ENCODE measurements at places on chromosomes 7 and 10.
A peak's percentile ranks its signal among the peaks of the same experiment; 100 is the strongest.

- peak; percentile 79 for DNase-seq
Measured at GRCh38 chr10:76082956-76083355, 651.5 kb downstream of the LRMDA start.

DNA sequence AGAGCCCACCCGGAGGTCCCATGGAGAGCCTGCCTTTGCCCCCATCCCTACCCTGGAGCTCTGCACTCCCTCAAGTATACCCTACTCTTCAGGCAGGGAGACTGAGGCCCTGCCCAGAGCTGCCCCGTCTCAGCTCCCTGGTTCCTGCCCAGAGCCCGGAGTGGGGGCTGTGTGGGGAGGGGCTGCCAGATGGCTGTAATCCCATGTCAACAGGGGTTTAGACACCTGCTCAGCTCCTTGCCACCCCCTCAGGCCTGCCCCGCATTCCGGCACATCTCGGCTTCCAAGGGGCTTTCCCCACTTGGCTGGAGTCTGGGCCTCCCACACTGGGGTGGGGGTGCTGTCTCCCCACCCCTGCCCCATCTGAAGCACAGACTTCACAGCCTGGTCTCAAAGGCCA lies 20.9 kb upstream of the LFNG start:
- DNase-seq: no peak

- no peak for DNase-seq
Measured at GRCh38 chr7:38385682-38386081, 112.2 kb upstream of the TARP start.

DNA sequence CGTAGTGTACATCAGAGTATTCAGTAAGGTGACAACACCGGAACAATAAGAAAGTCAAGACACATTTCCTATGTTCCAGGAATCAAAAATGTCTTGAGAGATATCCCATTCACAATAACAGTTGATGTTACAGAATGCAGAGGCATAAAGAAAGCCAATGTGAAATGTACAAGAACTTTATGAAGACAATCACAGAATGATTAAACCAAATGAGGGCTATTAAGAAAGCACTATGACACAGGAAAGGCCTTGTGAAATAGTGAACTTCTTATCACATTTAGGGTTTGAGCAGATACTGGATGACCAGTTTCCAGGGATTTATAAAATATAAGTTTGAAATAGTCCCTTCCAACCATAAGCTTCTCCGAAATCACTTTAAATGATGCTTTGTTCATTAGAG lies 52.7 kb downstream of the VWDE start:
- no peak for DNase-seq

DNA sequence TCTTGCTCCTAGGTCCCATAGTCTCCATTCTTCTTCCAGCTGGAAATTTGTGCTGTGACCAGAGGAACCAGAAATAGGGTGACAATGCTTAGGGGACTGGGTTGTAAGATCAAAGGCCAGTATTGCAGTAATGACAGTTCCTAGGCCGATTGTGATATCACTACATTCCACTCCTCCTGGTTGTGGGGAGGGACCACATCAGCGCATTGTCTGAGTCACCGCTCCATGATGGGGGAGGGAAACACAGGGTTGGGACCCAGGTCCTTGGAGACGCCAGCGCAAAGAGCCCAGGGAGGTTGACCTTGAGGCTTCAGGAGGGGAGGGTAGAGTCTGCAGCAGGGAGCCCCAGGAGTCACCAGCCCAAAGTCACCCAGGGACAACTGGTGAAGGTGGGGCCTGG lies 20.8 kb upstream of the GGCT start:
- DNase-seq: no peak

DNA sequence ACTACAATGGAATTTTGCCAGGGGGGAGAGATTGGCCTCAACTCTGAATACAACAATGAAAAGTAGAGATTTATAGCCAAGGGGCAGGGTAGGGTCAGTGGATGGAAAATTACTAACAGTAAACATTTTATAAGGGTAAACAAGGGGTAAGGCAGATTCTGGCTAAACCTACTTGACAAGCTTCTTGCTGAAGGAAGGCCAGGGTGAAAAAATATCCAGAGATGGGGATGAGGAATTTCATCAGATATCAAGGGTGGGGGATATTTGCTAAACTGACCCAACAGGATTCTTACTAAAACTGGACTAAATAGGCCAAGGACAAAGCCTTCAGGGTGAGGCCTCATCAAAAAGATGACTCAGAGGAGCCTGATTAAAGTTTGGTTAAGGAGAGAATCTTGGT lies 156.3 kb downstream of the RTKN2 start:
- no peak for DNase-seq

- DNase-seq: no peak
Measured at GRCh38 chr10:117944676-117945447, 101.9 kb downstream of the RAB11FIP2 start.

GRCh38 chr7:46035166-46035565 lies 114.1 kb upstream of the IGFBP3 start:
- no peak for DNase-seq

DNA sequence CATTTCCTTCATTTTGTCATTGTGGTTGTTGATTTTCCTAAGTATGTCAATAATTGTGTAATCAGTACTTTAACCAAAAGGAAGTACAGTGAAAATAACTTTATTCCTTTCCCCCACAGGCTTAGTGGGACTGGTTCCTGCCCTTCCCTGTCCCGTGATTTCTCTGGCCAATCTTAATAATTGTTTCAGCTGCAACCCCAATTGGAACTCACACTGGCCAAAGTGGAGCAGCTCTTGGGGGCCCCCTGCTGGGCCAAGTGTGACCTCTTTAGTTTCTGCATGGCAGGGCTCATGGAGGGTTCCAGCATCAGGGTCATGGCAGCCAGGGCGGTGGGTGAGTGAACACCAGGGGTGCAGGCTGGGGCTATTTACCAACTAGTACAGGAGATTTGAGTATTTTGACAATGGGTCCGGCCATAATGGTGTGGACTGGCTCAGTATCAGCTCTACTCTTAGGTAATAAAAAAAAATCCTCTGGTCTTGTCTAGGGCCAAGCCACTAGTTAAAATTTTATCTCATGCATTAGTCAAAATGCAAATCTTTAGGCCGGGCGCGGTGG lies 31.7 kb downstream of the CYCS start:
- DNase-seq: peak; percentile 76

- DNase-seq: peak; percentile 28
Measured at GRCh38 chr7:27802999-27803398, 63.0 kb downstream of the TAX1BP1 start.

GRCh38 chr7:90597563-90598253 lies 1.6 kb downstream of the CDK14 start:
- no peak for DNase-seq

DNA sequence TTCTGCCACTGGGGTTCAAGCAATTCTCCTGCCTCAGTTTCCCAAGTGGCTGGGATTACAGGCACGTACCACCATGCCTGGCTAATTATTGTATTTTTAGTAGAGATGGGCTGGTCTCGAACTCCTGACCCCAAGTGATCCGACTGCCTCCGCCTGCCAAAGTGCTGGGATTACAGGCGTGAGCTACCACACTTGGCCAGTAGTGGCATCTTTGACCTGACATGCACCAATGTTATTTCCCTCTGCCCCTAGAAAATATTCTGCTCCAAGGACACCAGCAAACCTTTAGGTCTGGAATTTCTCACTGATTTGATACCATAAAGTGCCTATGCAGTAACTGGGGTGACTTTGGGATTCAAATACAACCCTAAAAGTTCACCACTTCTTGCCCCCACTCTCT lies 179.4 kb downstream of the ARID5B start:
- no peak for DNase-seq

- DNase-seq: no peak
Measured at GRCh38 chr7:126398851-126399529, 853.8 kb downstream of the GRM8 start.

DNA sequence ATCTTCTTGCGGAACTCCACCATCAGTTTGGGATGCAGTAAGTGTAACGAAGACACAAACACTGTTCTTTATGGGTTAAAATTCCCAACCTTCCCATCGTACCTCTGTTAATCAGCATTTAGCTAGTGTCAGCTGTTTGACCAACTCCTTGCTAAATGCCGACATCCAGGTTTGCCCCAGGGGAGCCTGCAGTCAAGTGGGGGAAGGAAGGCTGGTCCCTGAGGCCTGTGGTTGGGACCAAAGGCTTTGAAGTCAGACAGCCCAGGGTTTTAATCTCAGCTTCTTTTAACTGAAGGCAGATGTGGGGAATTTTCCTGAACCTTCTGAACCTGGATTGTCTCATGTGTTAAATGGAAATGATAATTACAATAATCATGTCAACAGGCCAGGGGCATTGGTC lies 443.7 kb downstream of the GLRX3 start:
- DNase-seq: no peak

DNA sequence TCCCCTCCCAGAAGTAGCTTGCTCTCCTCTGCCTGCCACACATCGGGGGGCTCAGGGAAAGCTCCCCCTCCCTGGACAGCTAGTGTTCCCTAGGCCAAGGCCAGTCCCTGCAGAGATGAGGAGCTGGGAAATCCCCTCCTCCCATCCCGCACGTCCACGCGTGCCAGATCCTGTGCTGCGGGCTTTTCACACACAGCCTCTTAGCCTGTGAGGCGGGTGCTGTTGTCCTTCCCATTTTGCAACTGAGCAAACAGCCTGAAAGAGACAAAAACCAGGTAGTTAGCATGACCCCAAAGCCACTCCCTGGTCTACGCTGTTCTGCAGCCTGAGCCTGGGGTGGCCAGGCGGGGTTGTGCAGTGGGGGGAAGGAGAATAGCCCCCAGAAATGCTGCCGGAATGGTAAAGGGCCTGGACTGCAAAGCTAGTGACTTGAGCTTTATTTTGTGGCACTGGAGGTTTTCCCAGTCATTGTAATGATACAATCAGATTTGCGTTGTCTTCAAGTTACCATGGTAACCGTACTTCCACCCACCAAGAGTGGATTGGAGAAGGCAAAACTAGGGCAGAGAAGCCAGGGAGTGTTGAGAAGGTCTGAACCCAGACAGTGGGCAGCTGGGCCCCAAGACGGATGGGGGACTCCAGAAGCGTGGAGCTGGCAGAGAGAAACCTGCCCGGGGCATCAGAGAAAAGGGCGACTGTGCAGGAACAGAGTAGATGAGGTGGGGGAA lies 98.6 kb upstream of the KCTD7 start:
- DNase-seq: no peak

- DNase-seq: peak; percentile 35
Measured at GRCh38 chr7:157612664-157613561, 276.1 kb downstream of the DNAJB6 start.

- no peak for DNase-seq
Measured at GRCh38 chr10:133010095-133010842, 67.9 kb upstream of the CFAP46 start.

GRCh38 chr7:141244435-141244834 lies 170.6 kb downstream of the TMEM178B start:
- DNase-seq: no peak

- no peak for DNase-seq
Measured at GRCh38 chr10:111488668-111489067, 411.8 kb downstream of the ADRA2A start.

- peak; percentile 72 for DNase-seq
Measured at GRCh38 chr10:33801705-33802104, 467.2 kb upstream of the NRP1 start.

GRCh38 chr10:102118867-102119266 lies 1.3 kb downstream of the LDB1 start:
- peak; percentile 65 for DNase-seq

DNA sequence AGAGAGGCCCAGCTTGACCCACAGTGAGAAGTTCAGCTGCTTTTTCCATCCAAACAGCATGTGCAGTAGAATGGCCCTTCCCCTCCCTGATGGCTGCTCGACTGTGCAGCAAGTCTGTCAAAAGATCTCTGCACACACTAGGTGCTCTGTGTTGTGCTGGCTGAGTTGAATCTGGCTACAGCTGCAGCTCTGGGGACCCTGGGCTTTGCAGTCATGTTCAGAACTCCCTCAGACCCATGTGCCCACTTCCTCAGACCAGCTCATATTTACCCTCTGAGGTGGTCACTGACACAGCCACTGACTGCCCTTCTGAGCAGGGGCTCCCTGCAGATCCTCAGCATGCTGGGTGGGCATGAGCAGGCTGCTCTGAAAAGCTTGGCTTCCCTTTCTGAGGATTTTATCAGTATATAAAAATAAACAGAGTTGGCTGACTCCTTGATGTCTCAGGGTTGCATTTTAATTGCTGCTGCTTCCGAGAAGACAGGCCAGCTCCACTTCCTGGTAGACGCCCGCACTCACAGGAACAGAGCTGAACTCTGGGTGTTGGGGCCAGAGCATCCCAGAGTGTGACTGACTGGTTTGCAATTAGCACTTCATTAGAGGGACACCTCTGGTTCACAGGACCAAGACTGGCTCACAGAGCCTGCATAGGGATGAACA lies 507.9 kb downstream of the RPS24 start:
- no peak for DNase-seq

- no peak for DNase-seq
Measured at GRCh38 chr10:7829289-7829834, 11.1 kb downstream of the TAF3 start.

DNA sequence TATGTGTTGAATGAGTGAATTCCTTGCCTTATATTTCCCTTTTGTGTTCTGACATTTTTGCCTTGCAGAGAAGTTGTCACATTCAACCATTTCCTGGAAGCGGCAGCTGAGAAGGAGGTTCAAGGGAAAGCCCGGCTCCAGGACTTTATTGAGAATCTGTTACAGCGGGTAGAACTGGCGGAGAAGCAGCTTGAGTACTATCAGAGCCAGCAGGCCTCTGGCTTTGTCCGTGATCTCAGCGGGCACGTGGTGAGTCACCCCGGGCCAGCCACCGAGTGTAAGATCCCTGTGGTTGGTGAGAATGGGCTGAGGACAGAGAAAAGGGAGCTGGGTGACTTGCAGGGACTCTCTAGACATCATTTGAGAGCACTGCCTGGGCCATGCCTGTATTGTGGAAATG lies 14.2 kb downstream of the ZNF365 start:
- no peak for DNase-seq

- no peak for DNase-seq
Measured at GRCh38 chr10:48476279-48476982, 128.4 kb downstream of the ARHGAP22 start.

- DNase-seq: no peak
Measured at GRCh38 chr10:81570878-81571794, 303.9 kb upstream of the NRG3 start.

- peak; percentile 91 for DNase-seq
Measured at GRCh38 chr10:34280599-34281374, 534.3 kb downstream of the PARD3 start.

DNA sequence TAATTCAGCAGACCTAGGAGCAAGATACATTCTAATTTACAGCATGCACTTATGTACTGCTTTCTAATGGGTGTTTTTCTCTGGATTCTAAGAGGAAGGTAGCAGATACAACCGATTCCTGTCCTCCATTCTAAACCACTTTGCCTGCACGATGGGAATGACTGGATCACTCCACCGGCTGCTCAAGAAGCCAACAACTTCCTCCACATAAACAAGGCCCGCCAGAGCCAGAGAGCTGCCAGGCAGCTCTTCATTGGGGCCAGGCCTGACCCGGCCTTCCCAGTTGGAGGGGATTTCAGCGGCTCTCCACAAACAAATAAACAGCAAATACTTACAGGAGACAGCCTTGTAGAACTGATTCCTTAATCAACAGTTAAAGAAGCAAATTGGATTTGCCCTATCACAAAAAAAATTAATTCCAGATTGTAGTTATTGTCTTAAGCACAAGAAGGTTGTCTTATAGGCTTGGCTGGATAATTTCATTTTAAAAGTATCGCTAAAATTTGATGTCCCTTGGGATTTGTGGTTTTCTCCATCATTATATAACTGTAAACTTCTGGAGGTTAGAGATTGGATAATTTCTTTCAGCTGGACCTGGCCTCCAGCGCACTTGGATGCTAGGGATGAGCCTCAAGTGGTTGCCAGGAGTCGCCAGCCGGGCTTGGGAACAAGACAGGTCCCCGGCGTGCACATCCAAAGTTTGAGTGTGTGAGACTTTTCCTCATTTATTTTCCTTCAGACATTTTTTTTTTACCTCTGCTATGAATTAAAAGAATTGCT lies 20.9 kb downstream of the EBF3 start:
- DNase-seq: peak; percentile 53

GRCh38 chr10:74778436-74779094 lies 47.8 kb upstream of the KAT6B start:
- DNase-seq: no peak
